Left lobe of liver (tissue), 2 donors: ENCODE measurements at places on chromosomes 11 and 22.

GRCh38 chr11:34104680-34105078, 750 bp upstream of the NAT10 start:
- no peak for DNase-seq

DNA sequence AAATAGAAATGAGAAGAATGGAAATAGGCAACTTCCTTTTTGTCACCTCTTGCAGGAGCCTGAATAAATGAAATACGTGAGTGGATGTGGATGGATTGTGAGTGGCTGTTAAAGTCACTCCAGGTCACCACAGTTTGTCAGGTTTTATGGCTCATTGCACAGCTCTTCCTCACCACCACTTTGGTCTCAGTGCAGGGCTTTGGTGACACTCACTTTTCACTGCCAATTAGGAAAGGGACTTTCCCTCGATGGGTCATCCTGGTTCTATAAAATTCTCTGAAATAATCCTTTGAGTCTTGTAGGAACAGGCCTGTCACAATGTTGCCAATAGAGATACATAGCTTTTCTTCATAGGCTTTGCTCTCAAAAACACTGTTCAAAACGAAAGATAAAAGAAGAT, 172.4 kb upstream of the C11orf87 start:
- DNase-seq, result no peak

- DNase-seq, result no peak
These were observed 410.8 kb upstream of the DDI1 start for GRCh38 chr11:103625624-103625965.

GRCh38 chr11:72112978-72113808, 698 bp upstream of the ANAPC15 start:
- no peak for DNase-seq

- DNase-seq, result no peak
These were observed 50.0 kb downstream of the IGSF9B start for GRCh38 chr11:133906746-133907145.

DNA sequence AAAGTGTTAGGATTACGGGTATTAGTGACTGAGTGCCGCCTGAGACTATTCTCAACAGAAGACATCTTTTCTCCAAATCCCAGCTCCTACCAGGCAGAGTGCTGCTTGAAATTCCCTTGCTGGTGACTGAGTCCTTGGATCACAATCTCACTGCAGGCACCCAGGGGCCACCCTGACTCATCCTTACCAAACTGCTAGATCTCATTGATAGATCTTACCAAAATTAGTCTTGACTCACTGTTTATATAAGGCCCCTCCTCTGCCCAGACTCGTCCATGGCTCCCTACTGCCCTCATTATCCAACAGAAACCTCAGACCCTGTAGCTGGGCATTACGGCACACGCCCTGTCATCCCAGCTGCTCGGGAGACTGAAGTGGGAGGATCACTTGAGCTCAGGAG, 14.7 kb downstream of the TBC1D10A start:
- no peak for DNase-seq

- DNase-seq, result peak; percentile 79
These were observed 29.6 kb downstream of the RTN4R start for GRCh38 chr22:20238536-20238900.

DNA sequence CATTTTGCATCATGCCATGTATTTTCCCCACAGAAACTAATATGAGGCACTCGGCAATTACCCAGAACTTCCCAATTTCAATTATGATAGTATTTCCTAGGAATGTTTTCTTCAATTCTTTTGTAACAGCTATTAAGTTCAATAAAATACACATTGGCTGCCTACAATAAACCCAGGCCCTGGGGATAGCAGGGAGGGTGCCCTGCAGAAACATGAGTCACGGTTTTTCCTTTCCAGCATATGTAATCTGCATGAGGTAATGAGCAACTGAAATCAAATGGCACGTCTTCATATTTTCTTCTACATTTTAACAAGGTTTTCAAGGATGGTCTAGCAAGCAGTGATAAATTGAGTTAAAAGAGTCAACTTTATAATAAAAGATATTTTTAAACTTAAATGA, 32.0 kb downstream of the GUCY1A2 start:
- no peak for DNase-seq

DNA sequence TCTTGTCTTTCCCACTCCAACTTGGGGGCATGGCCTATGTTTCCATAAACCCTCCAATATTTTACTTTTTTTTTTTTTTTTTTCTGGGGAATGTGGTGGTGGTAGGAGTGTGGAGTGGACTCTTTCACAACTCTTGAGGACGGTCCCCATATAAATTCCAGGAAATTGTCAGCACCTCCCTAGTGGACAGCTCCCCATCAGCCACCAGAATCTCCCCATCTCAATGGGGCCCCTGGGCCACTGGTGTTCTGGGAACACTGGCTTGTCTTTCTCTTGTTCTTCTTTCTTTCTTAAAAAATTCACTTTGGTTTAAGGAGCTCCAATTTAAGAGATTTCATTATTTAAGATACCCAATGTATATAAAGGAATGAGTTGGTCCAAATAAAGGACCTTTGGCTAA, 74.1 kb downstream of the ADM start:
- no peak for DNase-seq
